ENCODE measurements at places on chromosomes 16 and 17.

DNA sequence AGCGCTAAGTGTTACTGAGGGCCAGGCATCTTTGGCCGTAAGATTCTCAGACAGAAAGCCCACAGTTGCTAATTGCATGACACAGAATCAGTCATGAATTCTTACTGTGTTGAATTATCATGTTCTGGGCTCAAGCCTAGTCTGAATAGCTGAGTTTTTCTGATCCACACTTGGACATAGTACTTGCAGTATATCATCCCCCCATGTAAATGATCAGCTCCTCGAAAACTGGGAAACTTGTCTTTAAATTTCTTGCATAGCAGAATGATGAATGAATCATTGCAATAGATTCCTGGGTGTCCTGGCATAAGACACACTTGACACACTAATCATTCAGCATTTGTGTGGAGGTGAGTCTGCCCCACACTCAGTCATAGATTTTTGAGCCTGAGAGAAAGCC lies 2.2 kb downstream of the MLYCD start:
- DNase-seq: no peak

GRCh38 chr16:11491524-11491923 lies 95.2 kb downstream of the LITAF start:
- no peak for DNase-seq

- no peak for DNase-seq
Observed at GRCh38 chr17:35160354-35161201, 13.0 kb downstream of the UNC45B start.

GRCh38 chr17:57110152-57110542 lies 25.1 kb downstream of the AKAP1 start:
- DNase-seq: no peak

DNA sequence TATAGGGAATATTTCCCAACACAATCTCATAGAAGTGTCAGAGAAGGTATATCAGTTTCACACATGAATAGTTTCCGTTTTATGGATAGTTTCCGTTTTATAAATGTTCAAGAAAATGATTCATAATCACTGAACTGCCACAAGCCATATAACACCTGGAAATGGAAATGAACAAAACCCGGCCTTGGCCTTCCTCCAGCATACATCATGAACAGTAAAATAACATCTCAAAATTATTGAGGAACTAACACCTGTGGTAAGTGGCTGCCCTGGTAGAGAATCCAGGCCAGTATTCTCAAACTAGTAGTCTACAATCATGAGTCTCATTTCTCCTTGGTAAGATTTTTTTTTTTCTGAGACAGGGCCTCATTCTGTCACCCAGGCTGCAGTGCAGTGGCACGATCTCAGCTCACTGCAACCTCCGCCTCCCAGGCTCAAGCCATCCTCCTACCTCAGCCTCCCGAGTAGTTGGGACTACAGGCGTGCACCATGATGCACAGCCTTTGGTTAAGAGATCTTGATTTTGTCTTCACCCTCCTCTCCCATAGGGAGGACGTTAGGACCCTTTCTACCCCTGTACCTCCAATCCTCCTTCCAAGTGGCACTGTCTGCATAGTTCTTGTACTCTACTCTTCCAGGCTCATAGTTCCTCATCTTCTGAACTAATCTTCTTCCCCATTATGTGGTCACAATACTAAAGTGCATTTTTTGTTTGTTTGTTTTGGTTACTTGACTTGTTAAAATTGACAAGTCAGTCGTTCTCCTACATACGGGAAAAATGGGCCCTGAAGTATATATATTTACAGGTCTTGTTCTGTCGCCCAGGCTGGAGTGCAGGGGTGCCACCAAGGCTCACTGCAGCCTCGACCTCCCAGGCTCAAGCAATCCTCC lies 15.0 kb upstream of the RGS9 start:
- DNase-seq: no peak

DNA sequence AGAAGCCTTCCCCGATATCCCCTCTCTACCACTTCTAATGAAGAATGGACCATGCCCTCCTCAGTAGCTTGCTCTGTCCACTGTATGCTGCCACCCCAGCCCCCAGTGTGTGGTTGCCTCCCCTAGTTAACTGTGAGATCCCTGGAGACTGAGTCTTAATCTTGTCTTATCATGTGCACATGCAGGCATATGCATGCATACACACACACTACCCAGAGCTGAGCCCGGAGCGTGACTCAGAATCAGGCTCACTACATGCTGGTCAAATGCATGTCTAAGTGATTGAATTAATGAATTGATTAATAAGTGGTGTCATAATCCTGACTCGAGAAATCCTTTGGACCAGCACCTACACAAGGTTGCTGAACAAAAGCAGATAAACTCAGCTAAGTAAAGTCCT lies 99.4 kb downstream of the CCT6B start:
- DNase-seq: no peak

DNA sequence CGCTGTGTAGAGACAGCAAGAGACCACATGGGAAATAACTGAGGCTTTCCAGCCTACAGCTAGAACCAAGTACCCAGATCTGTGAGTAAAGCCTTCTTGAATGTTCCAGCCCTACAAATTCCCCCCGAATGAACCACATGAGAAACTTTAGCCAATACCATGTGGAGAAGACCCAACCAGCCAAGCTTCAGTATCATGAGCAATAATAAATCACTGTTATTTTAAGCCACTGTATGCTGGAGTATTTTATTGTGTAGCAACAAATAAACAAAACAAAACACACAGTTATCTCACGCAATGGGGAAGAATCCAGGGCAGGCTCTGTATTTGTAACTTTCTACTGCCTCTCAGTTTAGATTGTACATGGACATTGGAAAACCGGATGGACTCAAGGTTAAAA lies 426.2 kb downstream of the CDH11 start:
- DNase-seq: no peak

- DNase-seq: no peak
Observed at GRCh38 chr16:87634411-87634810, 32.1 kb downstream of the JPH3 start.

DNA sequence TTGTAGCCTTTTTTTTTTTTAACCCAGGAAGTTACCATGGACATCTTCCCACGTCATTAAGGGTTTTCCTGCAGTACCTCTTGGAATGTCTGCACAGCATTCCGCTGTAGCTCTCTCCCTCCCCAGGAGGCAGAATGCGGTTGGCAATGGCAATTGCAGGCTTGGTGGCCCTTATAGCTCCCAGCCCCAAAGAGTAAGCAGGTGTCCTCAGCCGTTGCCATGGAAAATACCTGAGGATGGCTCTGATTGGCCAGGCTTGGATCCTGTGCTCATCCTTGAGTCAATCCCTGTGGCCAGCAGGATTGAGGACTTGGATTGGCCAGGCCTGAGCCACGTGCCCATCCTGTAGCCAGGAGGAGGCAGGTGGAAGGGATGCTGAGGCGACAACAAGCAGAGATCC lies 15.5 kb upstream of the TIMP2 start:
- DNase-seq: no peak

DNA sequence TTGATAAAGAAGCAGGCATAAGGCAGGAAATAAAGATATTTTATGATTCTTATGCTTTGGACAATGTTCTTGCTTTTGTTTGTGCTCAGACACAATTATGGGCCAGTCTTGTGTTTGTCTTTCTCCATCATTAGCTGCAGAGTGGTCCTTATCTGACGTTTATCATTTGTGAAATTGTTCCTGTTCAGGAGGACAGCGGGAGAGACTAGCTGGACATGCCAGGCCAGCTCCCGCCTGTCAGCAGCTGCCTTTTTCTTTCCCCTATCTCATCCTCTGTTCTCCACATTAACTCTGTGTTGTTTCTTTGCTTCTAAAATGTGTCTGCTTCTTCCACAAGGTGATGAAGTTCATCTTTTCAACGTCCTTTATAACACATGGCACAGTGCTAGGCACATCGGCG lies 333.5 kb downstream of the NPIPA8 start:
- DNase-seq: no peak

GRCh38 chr17:38508570-38508950 lies 80.3 kb downstream of the ARHGAP23 start:
- no peak for DNase-seq

DNA sequence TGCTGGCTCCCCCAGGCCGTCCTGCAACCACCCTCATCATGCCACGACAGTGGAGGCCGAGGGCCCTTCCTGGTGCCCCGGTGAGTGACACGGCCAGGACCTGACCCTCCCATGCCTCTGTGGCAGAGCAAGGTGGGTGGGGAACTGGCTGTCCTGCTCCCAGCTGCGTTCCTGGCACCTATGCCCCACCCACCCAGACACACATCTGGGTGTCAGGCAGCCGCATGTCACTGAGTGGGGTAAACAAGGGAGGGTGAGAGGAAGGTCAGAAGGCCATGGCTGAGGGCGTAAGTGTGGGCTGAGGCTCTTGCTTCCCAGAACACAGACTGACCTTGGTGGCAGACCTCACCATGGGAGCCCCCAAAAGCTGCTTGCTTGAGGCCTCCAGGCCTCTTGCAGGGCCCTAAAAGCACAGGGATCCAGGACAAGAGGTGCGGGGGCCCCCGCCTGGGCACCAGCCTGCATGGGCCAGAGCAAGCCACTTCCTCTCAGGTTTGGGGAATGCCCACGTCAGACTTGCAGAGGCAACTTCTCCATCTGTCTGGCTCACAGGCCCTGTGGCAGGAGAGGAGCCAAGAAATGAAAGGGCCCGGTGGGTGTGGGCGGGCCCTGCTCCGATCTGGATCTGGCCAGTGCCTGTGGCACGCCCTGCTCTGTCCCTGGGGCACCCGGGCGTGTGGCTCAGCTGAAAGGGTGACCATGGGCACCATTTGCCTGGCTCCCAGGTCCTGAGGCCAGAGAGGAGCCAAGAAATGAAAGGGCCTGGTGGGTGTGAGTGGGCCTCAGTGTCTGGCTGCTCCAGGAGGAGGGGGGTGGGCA lies 3.9 kb upstream of the CCDC57 start:
- DNase-seq: peak; percentile 75

DNA sequence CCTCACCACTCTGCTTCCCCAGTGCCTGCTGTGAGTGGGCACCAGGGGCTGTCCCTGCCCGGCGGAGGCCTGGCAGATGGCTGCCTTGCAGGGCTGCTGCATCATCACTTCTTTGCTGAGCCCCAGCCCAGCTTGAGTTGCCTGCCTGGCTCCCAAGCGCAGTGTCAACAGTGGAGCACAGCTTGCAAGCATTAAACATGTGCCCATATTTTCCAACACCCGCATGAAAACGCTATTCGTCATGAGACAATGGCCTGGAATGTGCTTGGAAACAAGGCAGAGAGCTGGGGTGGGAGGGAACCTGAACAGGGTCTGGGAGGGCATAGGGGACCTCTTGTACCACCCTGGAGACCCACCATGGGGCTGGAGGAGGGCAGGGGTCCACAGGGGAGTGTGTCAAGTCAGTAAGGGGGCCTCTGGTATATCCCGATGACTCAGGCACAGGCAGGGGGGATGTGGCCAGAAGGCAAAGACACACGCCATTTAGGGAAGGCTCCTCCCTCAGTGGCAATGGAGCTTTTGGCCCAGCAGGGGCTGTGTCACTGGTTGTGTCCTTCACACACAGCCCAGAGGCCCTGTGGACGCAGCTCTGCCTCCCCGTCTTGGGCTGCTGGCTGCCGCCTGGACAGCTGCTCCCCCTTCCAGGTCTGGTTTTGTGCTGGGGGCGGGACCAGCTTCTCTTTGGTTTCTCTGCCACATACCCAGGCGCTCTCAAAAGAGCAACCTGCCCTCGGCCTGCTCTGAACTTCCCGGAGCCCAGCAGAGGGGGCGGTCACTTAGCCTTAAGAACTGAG lies 17.4 kb upstream of the MTSS2 start:
- DNase-seq: no peak

GRCh38 chr16:56823081-56823733 lies 41.8 kb upstream of the SLC12A3 start:
- no peak for DNase-seq

DNA sequence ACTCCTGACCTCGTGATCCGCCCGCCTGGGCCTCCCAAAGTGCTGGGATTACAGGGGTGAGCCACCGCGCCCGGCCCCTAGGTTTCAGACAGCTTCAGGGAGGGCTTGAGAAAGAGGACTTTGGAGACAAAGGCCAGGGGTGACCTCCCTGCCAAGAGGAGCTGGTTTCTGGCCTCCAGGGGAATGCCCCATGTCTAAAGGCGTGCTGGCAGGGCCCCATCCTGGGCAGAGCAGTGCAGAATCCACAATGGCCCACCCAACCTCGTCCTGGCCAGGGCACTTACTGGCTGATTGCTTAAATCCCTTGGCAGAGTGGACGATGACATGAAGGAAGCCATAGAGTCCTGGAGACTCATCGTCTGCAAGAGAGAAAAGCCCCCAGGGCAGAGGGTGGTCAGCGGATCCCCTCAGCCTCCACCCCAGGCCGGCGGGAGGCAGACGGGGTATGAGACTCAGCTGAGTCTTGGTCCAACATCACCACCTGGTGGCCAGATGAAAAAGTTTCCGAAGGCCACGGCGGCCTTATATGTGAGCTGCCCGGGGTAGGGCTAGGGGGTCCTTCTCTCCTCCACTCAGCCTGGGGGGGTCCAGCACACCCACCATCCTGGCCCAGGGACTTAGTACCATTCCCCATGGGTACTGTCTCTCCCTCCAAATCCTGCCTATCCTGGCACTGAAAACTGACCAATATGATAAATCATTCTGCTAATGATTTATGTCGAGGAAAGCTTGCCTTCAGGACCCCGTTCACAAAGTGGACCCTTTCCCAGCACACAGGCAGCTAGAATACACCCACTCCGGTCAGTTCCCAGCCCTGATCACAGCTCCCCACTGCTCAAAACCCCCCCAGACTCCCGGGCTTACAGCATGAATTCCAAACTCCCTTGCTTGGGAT lies 59.1 kb downstream of the TIMM22 start:
- peak; percentile 9 for DNase-seq

GRCh38 chr16:70778901-70779309 lies 22.1 kb downstream of the VAC14 start:
- no peak for DNase-seq

DNA sequence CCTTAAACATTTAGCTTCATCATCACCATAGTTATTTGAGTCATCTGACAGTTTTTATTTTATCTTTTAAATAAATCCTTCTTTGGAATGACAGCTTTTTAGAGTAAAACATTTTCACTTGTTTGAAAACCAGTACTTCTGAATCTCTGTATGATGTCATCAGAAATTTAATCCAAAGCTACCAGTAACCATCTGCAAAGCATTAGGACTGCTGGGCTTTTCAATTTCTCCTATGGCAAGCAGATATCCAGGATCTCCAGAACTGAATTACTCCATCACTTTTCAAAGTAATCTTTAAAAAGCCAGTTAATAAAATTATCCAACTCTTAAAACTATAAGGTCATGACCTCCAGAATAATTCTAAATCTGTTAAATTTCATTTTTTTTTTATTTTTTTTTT lies 51.5 kb downstream of the CHCT1 start:
- DNase-seq: no peak

DNA sequence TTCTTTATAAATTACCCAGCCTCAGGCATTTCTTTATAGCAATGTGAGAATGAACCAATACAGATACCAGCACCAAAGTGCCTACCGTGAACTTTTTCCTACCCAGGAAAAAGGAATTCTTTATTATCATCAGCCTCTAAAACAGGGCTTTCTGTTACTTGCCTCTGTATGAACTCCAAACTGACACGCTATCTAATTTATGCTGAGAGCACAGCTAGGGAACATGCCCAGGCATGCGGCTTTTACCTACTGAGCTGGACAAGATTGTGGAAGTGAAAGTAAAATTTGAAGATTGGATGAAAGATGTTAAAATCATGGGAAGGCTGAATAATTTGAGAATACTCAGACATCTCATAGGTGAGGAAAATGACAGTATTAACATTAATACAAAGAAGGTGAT lies 24.4 kb upstream of the ADCY9 start:
- DNase-seq: no peak

All from bone marrow (tissue), 2 donors.